Activated naive CD4-positive, alpha-beta T cell (primary cell): ENCODE measurements at places on chromosomes 7 and 10.

DNA sequence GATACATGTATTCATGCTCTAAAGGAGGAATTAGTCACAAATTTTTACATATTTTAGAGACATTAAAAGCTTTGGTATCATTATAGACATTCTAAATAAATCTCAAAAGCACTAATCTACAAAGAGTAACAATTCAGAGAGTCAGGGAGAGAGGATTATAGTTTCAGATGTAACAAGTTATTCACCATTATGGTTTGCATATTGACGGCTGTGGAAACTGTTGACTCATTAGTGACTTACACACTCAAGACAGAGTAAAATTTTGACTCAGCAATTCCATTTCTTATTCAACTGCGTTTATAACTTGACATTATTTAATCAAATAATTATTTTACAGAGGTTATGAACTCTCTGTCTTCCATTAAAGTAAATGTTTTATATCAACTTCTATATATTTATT is 95.4 kb upstream of the SEMA3C start:
- no peak for DNase-seq

DNA sequence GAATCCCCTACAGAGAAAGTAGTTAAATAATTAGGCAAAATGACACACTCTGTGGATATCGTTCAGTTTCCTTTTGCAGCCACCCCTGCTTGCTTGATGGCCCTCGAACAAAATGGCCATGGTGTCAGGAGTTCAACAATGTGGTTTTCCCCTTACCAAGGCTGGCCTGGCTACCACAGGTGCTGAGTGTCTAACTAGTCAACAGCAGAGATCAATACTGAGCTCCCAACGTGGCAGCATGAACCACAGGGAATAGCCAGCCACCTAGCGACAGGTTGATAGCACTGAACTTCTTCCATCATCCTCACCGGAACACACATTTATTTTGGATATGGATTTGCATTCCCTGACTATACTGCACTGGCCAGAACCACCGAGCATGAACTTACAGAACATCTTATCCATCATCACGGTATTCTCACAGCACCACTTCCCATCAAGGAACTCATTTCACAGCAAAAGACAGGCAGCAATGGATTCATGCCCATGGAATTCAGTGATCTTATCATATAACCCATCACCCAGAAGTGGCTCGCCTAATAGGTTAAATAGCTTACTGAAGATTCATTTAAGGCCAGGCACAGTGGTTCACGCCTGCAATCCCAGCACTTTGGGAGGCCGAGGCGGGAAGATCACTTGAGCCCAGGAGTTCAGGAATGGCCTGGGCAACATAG is 6.3 kb downstream of the C10orf67 start:
- DNase-seq = no peak

GRCh38 chr10:24448351-24448999 is 239.5 kb downstream of the KIAA1217 start:
- no peak for DNase-seq

- DNase-seq = no peak
These were observed 31.6 kb upstream of the LYZL1 start for GRCh38 chr10:29257106-29257783.

DNA sequence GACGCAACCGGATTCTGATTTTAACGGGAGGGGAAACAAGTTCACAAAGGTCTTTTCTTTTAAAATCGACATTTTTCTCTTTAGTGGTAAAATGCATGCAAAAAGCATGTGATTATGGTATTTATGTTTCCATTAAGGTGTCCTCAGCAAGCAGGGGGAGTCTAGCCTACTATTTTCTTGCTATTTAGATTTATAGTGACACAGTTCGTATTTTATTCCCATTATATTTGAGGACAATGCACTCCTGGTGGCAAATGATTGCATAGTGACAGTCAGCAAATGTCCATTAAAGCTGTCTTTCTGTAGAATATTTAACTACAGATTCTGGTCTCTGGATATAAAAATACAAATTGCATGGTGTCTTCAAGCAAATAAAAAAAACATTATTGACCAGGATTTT is 554.2 kb downstream of the PARD3 start:
- DNase-seq = no peak

DNA sequence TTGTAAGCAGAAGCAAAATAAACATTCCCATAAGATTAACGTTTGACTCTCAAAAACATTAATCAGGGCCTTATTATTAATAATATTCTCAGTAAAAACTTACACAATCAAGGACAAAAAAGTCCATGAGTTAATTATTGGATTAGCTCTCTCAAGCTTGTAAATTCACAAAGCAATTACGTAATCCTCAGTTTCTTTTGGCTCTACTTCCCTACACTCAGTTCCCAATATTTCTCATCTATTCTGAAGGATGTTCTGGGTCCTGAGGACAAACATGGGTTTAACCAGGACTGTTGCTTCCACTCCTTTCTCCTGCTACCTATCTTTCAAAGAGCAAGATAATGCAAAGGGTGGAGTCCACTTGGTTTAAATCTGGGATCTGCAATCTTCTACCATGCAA is 15.1 kb downstream of the FBXL13 start:
- DNase-seq = no peak

DNA sequence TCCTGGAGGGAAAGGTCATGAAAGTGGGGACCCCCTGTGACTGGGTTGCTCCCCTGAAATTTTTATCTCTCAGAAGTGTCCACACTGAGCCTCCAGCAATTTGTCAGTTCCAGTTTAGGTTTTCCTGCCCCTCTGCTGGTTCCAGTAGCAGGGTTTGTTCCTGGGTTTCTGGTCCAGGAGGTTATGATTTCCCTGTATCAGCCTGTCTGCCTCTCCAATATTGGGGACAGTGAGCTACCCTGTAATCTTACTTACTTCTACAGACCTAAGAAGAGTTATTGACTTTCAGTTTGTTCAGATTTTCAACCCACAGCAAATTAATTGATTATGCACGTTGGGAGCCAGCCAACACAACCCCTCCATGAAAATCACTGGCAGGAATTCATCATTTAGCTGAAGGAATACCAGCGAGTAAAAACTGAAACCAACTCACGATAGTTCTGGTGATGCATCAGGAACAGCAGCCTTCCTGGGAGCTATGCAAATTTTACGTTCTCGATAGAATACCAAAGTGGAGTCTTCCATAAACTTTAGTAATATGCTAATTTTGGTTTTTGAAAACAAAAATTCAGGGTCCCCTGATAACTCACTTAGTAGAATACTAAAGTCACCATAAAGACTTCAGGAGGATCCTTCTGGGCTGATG is 31.3 kb upstream of the IL15RA start:
- no peak for DNase-seq

- DNase-seq = no peak
These were observed 38.6 kb upstream of the RSBN1L start for GRCh38 chr7:77657427-77658224.

DNA sequence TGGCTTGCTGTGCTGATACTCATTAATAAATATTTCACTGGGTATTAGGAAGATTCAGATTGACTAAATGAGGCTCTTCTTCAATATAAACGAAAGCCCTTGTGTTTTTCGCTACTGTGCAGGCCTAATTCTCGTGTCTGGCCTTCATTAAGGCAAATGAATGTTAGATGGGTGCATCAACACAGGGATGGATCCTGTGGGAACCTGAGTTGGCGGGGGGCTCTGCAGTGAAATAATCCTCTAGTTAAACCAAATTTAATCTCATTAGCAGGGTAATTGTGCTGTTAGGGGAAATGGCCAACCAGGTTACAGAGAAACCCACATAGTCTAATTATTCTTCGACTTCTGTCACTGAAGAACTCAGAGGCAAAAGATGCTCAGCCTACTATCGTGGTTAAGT is 325.8 kb upstream of the LRGUK start:
- no peak for DNase-seq

GRCh38 chr10:36556468-36556867 is 568.9 kb upstream of the ANKRD30A start:
- DNase-seq = no peak

DNA sequence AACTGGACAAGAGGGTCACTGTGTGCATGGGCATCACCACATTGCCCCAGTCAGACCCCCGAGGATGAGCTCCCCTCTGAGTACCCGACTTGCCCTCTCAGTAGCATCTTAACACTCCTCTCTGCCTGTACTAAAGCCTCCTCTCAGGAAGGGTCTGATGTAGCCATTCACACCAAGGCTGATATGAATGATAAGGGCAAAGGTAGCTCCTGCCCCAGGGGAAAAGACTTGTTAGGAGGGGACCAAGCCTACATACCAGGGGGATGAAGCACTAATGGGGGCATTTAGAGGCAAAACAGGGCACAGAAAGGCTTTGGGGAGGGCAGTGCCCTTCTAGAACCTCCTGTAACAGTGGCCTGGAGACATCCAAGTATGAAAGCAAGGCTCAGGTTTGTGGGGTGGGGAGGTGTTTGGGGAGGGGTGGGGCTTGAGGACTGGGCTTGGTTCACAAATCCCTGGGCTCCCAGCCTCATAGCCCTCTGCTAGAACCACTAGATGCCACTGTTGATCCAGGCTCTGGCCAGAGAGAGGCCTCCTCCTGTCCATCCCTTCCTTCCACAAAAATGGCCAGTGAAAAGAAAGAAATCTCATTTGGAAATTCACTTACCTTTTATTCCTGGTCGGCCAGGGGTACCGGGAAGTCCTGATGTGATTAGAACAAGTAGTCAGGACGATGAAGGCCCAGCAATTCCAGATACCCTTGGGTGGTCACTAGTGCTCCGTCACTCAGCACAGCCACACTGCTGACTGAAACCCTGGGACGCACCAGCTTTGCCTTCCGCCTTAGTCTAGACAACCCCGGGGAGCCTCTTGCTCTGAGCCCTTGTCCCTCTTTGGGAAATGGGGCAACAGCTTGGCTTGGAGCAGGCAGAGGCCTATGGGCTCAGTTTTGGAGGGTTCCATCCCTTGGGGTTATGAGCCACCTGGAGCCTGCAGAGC is 40.3 kb downstream of the COL17A1 start:
- no peak for DNase-seq

- no peak for DNase-seq
These were observed 78.3 kb downstream of the SNX10 start for GRCh38 chr7:26370011-26370410.

- no peak for DNase-seq
These were observed 97.9 kb upstream of the FZD8 start for GRCh38 chr10:35739998-35740397.

DNA sequence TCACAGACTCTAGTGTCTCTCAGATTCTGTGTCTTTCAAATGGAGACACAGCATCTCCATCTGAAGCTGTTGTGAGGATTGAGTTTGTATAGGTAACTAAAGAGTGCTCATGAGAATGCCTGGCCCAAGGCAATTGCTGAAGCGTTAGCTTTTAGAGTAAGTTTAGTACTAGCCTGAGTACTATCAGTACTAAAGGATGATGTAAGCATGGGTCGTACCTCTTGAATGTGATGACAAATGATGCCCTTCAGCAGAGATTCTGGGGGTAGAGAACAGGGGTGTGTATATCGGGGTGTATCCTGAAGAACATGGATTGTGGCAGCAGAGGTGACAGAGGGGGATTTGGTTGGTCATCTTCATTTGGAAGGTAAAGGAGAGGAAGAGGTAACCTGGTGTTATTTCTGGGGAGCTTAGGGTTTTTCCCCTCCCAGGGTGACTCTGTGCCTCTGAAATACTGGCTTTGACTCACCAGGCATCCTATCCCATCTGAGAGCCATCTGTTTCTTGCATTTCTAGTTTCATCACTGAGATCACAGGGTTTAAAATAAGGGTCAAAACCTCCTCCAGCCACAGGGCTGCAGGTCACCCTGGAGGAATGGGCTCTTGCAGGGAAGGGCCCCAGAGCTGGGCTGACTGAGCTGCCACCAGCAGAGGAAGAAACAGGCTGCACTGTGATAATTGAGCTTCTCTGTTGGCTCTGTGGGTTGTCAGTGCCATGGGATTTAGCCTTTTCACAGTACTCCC is 756.0 kb downstream of the KCNMA1 start:
- DNase-seq = no peak

DNA sequence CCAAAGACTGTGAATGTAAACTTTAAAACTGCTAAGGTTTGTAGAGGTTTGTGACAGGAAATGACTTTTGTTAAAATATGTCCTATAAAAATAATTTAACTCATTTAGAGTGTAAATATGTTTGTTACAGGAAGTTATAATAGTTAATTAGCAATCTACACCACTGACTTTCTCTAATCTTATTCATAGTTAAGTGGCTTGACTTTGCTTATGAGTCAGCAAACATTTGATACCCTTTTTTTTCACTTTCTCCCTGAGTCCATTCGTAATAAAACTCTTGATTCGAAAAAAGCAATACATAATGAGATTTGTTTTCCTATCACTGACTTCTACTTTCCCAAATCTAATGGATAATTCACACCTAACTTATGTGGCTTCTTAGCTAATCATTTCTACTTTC is 317.7 kb upstream of the SEMA3C start:
- DNase-seq = no peak

DNA sequence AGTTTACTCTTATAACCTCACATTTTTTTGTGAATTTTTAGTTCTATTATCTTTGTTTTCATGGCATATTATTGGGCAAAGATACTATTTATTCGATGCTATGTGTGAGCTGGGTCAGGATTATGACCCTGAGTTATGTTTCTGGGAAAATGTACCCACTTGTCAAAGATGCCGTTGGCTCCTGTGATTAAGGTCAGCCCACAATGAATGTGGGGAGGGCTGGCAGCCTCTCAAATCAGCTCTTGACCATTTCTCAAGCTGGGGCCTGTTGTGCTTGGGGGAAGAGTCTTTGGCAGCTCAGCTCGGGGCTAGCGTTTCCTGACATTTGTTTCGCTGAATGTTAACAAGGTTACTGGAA is 97.5 kb downstream of the TCF7L2 start:
- DNase-seq = no peak

DNA sequence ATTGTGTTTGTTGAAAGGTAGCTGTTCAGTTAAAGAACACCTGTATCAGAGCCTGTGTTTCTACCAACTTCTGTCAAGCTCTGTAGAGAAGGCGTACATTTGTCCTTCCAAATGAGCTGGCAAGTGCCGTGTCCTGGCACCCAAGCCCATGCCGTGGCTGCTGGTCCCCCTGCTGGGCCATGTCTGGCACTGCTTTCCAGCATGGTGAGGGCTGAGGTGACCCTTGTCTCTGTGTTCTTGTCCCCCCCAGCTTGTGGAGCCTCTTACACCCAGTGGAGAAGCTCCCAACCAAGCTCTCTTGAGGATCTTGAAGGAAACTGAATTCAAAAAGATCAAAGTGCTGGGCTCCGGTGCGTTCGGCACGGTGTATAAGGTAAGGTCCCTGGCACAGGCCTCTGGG is 154.9 kb downstream of the EGFR start:
- DNase-seq = no peak

GRCh38 chr10:77207828-77208185 is 429.8 kb downstream of the KCNMA1 start:
- no peak for DNase-seq

GRCh38 chr7:26250239-26250638 is 41.4 kb upstream of the SNX10 start:
- DNase-seq = no peak

DNA sequence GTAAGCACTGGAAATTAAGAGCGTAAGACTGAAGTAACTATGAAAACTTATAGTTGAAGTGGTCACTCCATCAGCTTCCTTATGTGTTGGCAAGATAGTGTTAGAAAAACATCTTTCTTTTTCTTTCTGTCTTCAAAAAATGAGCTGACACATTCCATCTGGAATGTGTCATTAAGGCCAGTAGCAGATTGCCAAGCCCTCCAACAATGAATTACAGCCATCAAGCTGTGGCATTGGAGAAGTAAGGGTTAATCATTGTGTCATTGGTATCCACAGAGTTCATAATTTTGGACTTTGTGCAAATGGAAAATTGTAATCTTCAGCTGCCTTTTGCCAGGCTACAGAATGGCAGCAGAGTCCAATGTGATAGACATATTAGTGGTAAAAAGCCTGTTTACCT is 926.3 kb downstream of the NRG3 start:
- no peak for DNase-seq

- DNase-seq = no peak
These were observed 980.0 kb downstream of the CNTNAP2 start for GRCh38 chr7:147096629-147097028.
